ENCODE measurements at places on chromosomes 2 and 18. TPM values are rescaled to one million over a fixed set of nuclear protein-coding genes. Genes with fewer than 3 reads are reported as not detected.

Gene KATNAL2
- 0.32 TPM for total RNA-seq

Gene HOXD12
- total RNA-seq: not detected

Gene TRIP12
- total RNA-seq: 143 TPM

Gene CNTNAP5
- total RNA-seq: not detected

Gene C18orf54
- total RNA-seq: 1.3 TPM

Gene CYP27C1
- total RNA-seq: 0.36 TPM

Gene MC4R
- not detected for total RNA-seq

Gene KHK
- not detected for total RNA-seq

Gene TRABD2A
- total RNA-seq: 1.1 TPM

Gene UGP2
- total RNA-seq: 131 TPM

Gene NBEAL1
- 11.8 TPM for total RNA-seq

Gene FIGN
- total RNA-seq: 0.36 TPM

Gene PKDCC
- 99.8 TPM for total RNA-seq
